ENCODE measurements at places on chromosomes 7 and 10. TPM values are rescaled to one million over a fixed set of nuclear protein-coding genes. Genes with fewer than 3 reads are reported as not detected.

The ZNF804B gene
- total RNA-seq = not detected

The ZNF727 gene
- 0.09 TPM for total RNA-seq

The STEAP2 gene
- total RNA-seq = 0.81 TPM

The PAPOLB gene
- total RNA-seq = under 0.01 TPM

The ANKRD7 gene
- total RNA-seq = 0.18 TPM
